GM04503 (cell line): ENCODE measurements at places on chromosomes 12 and 14.
A peak's percentile ranks its signal among the peaks of the same experiment; 100 is the strongest.

- DNase-seq: peak; percentile 56
Observed at GRCh38 chr12:90124289-90124688, 415.7 kb upstream of the ATP2B1 start.

- no peak for DNase-seq
Observed at GRCh38 chr14:65190312-65190711, 88.0 kb upstream of the MAX start.

GRCh38 chr14:96051642-96052540 is 12.7 kb downstream of the C14orf132 start:
- no peak for DNase-seq

DNA sequence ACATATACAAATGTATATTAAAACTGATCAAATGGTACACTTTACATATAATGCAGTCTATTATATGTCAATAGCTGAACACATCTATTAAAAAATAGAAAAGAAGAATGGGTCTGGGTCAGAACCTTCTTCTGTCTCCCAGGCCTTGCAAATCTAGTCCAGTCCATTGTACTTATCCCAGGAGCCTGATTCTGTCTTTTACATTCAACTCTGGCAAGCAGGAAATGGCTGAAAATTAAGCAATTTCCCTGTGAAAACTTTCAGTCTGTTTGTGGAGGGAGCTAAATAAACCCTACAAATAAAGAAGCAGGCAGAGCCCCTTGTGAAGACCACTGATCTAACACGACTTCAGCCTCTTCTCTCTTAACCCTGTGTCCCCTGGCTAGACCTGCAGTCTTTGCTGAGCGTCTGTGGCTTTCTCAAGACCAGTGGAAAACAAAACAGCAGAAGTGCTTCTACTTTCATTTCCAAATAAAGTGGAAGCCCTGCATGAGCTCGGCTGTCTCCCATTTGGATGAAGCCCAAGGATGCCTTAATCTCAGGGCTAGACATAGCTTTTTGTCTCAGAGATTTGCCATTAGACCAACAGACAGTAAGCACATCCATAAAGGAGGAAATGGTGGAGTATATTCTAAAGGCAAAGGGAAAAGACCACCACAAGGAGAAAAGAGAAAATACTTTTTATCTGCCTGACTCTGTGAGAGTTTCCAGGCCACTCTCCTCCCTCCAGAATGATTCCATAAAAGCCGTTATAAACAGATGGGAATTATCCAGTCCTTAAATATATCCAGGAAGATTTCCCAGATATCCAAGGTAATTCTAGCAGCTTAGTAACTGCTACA is 48.2 kb downstream of the CRACR2A start:
- peak; percentile 14 for DNase-seq

DNA sequence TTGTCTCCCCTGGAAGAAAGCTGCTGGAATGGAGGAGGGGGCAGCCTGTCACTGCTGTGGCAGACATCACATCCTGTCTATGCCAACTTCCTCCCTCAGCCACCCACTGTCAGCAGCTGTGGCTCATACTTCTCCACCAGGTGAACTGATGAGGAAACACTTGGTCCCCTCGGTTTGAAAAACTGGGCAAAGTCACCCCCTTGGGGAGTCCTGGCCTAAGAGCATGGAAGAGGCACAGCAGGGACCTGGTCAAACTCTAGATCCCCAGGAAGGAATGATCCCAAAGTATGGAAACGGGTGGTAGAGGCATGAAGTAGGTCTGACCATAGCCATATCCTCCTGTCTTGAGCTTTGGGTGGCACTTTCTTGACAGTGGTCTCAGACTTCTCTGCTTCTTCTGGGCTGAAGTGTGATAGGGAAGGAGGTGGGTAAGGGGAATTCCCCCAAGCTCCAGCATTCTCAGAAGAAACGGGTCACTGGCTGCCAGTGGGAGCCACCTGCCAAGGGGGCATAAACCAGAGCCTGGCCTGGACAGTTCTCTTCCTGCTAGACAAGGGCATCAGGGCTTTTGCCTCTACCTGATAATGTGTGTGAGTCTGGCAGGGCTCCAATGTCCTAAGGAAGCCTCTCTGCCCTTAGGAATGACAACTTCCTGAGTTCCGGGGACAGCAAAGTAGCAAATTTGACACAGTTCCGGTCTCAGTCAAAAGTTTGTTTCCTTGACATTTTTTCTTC is 36.0 kb downstream of the FMNL3 start:
- no peak for DNase-seq

DNA sequence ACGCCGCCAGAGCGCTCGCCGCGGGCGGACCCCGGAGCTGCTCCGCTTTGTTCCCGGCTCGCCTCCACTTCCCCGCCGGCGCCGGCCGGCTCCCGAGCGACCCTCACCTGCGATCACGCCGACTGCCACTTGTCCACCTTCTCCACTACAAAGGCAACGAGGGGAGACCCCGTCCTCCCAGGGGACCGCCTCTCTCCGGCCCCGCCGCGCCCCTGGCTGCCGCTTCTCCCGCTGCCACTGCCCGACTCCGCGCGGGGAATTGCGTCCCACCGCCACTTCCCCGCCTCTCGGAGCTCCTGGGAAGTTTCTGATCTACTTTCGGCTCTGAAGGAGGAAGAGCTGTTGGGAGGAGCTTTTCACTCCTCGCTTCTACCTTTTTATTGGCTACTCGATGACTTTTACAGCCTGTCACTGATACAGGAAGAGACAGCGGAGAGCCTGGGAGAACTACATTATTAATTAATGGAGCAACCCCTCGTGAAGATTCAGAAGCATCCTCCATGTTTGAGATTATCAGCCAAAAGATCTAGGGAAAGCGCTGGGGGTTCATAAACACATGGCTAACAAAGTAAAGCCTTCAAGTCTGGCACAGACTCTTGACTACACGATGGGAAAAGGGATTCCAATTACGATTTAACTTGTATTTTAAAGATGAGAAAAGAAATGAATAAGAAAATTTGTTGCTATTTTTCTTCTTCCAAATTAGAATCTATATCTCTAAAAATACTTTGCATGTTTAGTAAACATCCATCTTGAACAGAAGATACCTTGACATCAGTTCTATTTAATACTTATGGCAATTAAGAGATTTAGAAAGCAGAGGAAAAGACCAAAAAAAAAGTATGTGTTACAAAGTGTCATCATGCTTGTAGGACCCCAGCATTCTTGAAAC is at the start of gene BAZ1A:
BAZ1A (minus strand) TSS at position 330 of the 892 bp plus-strand sequence. CDS start 756 bp downstream, outside the sequence.
- peak; percentile 74 for DNase-seq

- no peak for DNase-seq
Observed at GRCh38 chr12:2691006-2691344, 103.8 kb upstream of the FKBP4 start.

- DNase-seq: no peak
Observed at GRCh38 chr14:88248606-88249005, 74.5 kb downstream of the KCNK10 start.

GRCh38 chr14:68975667-68976066 is 3.4 kb downstream of the ACTN1 start:
- DNase-seq: no peak

DNA sequence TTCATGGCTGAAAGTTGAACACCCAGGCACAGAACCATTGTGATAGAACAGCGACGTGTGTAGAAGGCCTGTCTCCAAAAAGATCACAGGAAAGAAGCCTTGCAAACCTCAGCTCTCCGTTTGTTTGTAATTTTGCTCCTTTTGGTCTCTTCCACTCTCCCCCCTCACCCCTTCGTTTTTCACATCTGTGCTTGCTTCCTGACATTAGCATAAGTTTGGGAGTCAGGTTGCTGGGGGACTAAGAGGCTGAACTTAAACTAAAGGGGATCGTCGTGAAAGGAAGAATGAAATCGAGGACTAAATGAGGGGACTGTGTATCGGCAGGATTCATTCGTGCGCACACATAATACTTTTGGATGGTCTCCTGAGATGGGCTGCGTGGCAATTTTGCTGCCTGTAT is 200.6 kb downstream of the BCAT1 start:
- no peak for DNase-seq

DNA sequence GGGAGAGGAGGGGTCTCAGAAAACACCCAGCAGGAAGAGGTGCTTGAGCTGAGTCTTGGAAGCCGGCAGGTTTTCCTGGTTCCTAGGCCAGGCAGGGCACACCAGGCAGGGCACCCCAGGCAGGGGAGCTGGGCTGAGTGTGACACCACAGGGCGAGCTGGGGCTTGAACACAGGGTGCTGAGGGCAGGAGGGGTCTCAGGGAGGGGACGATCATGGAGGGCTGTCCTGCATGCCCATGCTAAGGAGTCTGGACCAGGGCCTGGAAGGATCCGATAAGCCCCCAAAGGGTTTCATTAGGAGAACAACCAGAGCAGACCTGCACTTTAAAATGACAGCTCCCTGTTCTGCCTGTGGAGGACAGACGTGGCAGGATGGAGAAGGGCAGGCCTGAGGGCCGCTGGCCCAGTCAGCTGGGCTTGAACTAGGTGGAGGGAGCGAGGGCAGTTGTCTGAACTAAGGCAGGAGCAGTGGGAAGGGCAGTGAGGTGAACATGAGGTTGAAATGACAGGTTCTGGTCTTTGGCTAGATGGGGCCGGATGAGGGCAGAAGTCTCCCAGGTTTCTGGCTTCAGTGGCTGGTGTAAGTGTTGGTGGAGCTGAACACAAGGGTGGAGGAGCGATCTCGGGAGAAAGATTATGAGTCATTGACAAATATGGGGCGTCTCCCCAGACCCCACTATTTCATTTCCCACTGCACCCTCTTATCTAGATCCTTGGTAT is 171.0 kb upstream of the PZP start:
- no peak for DNase-seq

- no peak for DNase-seq
Observed at GRCh38 chr12:93483151-93483807, 16.0 kb downstream of the MRPL42 start.
